NB4 (cell line): ENCODE measurements at places on chromosomes 5 and 9.
A peak's percentile ranks its signal among the peaks of the same experiment; 100 is the strongest.

DNA sequence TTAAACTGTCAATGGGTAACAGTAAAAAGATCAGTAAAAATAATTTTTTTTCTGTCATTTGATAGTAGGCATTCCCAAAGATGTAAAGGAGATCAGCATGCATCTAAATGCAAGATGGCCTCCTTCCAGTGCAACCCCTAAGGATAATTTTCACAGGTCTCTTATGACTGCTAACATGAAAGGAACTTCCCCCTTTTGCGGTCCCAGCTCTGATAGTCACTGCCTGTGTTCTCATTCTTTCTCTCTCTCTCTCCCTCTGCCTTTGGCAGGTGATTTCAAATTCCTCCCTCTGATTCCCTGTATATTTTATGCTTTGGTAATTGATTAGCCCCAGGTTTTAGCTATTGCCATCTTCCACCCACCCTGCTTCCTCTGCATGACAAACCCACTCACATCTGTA, 8.9 kb downstream of the SPINK14 start:
- DNase-seq = peak; percentile 6

GRCh38 chr5:137609127-137609526, 110.0 kb upstream of the SPOCK1 start:
- no peak for DNase-seq

DNA sequence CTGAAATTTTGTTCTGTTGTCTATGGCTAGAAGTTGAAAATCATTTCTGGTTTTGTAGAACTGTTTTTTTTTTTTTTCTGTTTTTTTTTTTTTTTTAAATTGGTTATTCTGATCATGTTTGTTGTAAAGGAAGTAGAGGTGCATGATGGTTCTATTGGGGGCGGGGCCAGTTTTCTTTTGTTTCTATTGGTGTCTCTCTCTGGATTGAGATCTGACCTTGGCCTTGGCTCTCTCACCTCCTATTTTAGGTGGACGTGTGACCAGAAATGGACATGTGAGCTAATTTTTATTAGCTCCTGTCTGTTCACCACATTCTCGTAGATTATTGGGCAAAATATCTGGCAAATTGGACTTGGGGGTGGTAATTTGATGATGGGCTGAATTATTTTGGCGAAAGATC, 3.2 kb downstream of the ZNF618 start:
- DNase-seq = no peak

GRCh38 chr9:3478549-3478953, 47.2 kb downstream of the RFX3 start:
- no peak for DNase-seq

- no peak for DNase-seq
These were observed 267.8 kb upstream of the ZNF608 start for GRCh38 chr5:125014202-125014601.

- no peak for DNase-seq
These were observed 372.9 kb downstream of the OSTF1 start for GRCh38 chr9:75461183-75461582.

GRCh38 chr5:95780597-95780996, 41.9 kb downstream of the GLRX start:
- peak; percentile 16 for DNase-seq

GRCh38 chr9:134046894-134047681, 20.7 kb downstream of the BRD3 start:
- DNase-seq = no peak

- no peak for DNase-seq
These were observed 697.5 kb upstream of the GRAMD2B start for GRCh38 chr5:125725691-125726090.

- no peak for DNase-seq
These were observed 111.0 kb downstream of the DPYSL3 start for GRCh38 chr5:147398860-147399259.

DNA sequence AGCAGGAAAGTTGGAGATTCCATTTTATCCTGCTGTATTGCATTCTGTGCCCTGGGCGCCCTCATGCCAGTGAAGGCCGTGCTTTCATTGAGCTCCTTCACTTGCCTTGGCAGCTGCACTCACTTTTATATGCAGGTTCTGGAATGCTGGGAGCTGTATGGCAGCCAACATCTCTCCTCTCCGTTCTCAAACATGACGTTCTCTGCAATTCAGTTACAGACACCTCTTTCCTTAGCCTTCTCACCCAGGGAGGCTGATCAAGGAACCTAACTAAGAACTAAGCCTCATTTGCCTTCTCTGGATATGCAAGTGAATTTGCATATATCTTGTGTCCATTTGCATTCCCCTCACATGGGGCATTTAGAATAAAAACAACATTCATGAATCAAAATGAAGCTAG, 29.4 kb upstream of the PURA start:
- no peak for DNase-seq

GRCh38 chr9:129351058-129351641, 173.1 kb upstream of the IER5L start:
- no peak for DNase-seq

DNA sequence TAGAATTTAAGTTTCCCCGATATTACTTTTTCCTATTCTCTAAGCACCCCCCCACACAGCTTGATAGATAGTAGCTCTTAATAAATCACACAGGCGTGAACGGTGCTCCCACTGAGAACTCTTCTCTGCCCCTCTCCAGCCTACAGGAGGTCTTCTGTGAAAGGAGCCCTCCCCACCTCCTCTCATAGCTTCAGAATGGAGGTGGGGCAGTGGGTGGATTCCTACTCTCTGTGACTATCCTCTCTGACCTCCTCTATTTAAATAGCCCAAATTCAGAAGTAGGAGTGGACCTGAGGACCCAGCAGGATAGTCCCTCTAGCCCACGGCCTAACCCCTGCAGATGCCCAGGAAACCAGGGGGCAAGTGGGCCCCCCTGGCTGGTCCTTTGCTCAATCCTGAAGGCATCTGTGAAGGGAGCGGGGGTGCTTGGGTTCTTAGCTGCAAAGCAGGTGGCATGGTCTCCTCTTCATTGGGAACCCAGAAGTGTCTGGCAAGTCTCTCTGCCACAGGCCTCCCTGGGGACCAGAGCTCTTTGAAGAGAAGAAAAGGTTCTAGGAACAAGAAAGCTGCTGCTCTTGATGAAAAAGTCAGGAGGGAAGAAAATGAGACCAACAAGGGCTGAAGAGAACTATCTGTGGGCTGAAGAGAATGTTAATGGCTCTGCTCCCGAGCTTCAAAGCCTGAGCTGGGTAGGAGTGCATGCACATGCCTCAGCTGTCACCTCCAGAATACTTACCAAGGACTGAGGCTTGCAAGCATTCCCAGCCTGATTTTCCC, 21.1 kb upstream of the HSPA9 start:
- DNase-seq = peak; percentile 59

- no peak for DNase-seq
These were observed 18.5 kb downstream of the COL15A1 start for GRCh38 chr9:98962181-98962560.

DNA sequence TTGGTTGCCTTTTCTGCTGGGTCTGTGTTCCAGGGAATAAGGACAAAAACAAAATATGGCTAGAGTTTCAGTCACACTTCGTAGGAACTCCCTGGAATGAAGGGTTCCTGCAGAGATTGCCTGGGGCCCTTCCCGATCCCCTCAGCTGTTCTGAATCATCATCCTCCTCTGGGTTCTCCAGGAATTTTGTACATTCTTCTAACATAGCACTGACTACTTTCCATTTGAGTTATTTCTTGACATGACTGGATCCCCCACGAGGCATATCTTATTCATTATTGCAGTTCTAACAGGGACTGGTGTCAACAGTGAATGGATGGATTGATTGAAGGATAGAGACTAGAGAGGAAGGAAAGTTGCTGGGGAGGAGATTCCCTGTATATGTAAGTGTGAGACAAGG, 49.2 kb upstream of the TNC start:
- DNase-seq = no peak
